ENCODE measurements at places on chromosomes 5 and 9.

DNA sequence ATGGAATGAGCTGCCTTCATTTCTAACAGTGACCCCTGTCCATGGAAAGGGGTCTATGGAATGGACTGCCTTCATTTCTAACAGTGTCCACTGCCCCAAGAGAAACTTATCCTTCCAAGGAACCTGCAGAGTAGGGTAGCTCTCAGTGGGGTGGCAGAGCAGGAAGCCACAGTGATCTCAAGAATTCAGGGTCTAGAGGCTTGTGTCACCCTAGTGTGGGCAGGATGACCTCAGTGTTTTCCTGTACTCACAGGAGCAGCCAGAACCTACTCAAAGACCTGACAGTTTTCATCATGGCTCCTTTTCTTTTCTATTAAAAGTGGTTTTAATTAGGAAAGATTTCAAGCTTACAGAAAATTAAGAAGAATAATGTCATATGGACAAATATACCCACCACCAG, 27.5 kb downstream of the SEC61B start:
- peak; percentile 53 for DNase-seq

DNA sequence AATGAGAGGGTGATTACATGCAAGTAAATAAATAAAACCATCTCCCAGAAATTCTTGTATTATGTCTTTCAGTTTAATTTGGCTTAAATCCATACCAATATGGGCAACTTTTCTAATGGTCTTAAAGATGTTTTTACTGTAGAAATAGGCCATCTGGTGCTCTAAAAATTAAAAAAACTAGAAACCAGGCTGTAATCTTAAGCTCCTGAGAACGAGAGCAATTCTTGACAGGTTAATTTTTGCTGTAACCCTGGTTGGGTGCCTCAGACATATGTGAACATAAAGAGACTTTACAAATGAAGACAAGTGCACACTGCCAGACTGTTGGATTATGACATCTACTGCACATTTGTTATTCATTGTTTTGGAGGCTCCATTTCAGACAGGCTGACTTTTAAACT, 246.8 kb upstream of the DAB2 start:
- DNase-seq: no peak

DNA sequence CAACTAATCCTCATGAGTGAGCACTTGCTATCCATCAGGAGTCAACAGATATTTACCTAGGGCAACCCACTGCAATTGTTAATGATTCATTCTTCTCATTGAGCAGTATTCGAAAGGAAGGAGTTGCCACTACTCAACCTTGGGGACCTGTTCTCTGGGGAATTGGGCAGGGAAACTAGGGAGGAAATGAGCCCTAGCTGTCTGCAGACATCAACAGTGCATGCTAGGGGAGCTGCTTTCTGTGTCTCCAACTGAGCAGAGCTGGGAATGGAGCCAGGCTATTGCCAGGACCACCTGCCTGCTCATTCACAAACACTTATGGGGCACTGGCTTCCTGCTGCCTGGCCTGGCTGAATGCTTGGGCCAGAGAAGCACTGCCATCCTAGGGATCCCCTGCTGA, 183.4 kb downstream of the TMEM38B start:
- DNase-seq: no peak

GRCh38 chr5:153891394-153891793, 147.3 kb downstream of the FAM114A2 start:
- no peak for DNase-seq

- peak; percentile 79 for DNase-seq
Measured at GRCh38 chr9:2017331-2018161, 2.4 kb downstream of the SMARCA2 start.

- DNase-seq: peak; percentile 65
Measured at GRCh38 chr9:95197692-95198271, 119.7 kb downstream of the FANCC start.
